Renal pelvis (tissue), 12 donors: ENCODE measurements at places on chromosomes 5 and 9. TPM values are rescaled to one million over a fixed set of nuclear protein-coding genes. Genes with fewer than 3 reads are reported as not detected.

- DNase-seq, result peak; percentile 74
These were observed at the start of gene GCNT1 for GRCh38 chr9:76458903-76459693. GCNT1 (plus strand) TSS chr9:76459182; CDS start chr9:76502382, 43,200 bp downstream.

GRCh38 chr9:105647595-105648349, 14.5 kb upstream of the TAL2 start:
- DNase-seq, result no peak

GRCh38 chr9:98185611-98186171, 6.7 kb downstream of the CORO2A start:
- no peak for DNase-seq

GRCh38 chr9:87676976-87677775, 48.7 kb upstream of the CTSL start:
- no peak for DNase-seq

Gene KCNMB1
- 2.1 TPM for polyA plus RNA-seq

DNA sequence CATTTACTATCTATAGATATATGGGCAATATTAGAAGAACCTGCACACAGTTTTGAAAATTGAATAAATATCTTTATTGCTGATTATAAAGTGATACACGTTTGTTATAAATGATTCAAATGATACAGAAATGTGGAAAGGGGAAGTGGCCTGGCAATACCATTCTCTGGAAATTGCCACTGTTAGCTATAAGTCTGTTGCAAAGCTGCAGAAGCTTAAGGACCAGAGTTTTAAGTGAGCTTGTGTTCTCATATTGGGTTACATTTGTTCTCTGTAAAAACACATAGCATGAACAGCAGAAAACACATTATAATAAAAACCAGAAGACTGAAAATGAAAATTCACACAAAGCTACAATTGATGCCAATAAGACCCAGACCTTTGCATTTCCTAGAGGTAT, 59.6 kb downstream of the RASGRF2 start:
- no peak for DNase-seq

- DNase-seq, result no peak
These were observed 209.0 kb upstream of the IRX1 start for GRCh38 chr5:3386637-3387036.

GRCh38 chr5:132052520-132052919, 7.9 kb upstream of the IL3 start:
- no peak for DNase-seq

Gene PLPP7
- polyA plus RNA-seq, result 2.4 TPM

DNA sequence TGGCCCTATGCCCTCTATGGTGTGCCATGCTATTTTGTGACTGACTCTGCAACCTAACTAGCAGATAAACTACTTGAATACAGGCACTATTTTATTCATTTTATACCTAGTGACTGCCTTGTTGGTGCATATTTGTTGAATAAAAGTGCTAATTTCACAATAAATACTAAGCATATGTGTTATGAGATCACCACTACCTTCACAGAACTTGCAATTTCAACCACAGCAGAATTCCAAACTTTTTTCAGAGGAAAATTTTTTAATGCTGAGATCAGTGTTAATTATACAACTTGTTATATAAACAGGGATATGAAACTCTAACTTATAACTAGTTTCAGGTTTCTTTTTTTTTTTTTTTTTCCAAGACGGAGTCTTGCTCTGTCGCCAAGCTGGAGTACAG, 94.8 kb downstream of the NR3C1 start:
- DNase-seq, result no peak

Gene ADGRD2
- polyA plus RNA-seq, result 0.19 TPM

- DNase-seq, result no peak
These were observed 28.8 kb downstream of the FAM163B start for GRCh38 chr9:133580419-133580738.

DNA sequence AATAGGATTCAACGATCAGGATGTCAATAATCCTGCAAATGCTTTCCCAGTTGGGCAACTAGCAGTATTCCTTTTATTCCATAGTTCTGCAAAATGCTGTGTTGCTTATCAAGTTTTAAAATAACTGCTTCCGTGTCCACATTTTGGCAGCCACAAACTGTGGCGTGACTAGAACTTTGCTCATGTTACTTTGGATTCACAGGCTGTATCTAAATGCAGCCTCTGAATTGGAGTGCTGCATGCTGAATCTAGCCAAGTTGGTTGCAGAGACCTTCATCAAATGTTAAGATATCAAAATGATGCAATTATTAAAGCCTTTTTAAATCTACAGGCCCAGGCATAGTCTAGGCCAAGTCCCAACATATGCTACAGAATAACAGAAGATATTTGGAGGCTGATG, 249.2 kb downstream of the NR2F1-AS1 start:
- no peak for DNase-seq

GRCh38 chr5:142845954-142846398, 75.8 kb downstream of the ARHGAP26 start:
- DNase-seq, result no peak

Gene TRIO
- 115 TPM for polyA plus RNA-seq

- no peak for DNase-seq
These were observed 59.0 kb downstream of the TLE4 start for GRCh38 chr9:79630521-79631403.

DNA sequence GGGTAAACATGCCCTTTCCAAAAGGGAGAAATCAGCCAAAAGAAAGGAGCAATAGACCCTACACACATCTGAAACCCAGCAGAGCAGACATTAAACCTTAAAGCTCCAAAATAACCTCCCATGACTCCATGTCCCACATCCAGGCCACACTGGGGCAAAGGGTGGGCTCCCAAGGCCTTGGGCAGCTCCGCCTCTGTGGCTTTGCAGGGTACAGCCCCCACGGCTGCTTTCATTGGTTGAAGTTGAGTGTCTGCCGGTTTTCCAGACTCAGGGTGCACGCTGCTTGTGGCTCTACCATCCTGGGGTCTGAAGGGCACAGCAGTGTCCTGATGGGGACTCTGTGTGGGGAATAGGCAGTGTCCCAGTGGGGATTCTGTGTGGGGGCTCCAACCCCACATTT, 146.5 kb downstream of the ZDHHC21 start:
- no peak for DNase-seq

Gene OCLN
- polyA plus RNA-seq, result 29.5 TPM

- DNase-seq, result no peak
These were observed 18.8 kb downstream of the MAP1B start for GRCh38 chr5:72125941-72126620.

- DNase-seq, result no peak
These were observed 65.6 kb upstream of the MAP1B start for GRCh38 chr5:72041654-72042053.

Gene FUT7
- not detected for polyA plus RNA-seq

- no peak for DNase-seq
These were observed 153.7 kb upstream of the ADCY2 start for GRCh38 chr5:7242118-7242710.

DNA sequence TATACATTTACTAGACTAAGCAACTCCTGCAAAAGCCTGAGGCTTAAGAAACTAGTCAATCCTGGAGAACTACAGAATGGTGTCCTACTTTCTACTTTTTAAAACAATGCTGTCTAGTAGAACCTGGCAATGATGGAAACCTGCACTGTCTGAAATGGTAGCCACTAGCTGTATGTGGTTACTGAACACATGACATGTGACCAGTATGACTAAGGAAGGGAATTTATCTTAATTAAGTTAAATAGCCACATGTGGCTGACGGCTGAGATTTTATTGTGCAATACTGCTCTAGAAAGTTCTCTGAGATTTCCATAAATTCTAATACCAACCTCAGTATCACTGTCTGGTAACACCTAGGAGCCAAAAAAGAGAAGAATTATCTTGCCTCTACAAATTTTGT, 44.9 kb upstream of the RAPGEF6 start:
- DNase-seq, result no peak

- DNase-seq, result no peak
These were observed 224.4 kb downstream of the EBF1 start for GRCh38 chr5:158875272-158875679.

Gene SEPTIN8
- polyA plus RNA-seq, result 84.1 TPM

DNA sequence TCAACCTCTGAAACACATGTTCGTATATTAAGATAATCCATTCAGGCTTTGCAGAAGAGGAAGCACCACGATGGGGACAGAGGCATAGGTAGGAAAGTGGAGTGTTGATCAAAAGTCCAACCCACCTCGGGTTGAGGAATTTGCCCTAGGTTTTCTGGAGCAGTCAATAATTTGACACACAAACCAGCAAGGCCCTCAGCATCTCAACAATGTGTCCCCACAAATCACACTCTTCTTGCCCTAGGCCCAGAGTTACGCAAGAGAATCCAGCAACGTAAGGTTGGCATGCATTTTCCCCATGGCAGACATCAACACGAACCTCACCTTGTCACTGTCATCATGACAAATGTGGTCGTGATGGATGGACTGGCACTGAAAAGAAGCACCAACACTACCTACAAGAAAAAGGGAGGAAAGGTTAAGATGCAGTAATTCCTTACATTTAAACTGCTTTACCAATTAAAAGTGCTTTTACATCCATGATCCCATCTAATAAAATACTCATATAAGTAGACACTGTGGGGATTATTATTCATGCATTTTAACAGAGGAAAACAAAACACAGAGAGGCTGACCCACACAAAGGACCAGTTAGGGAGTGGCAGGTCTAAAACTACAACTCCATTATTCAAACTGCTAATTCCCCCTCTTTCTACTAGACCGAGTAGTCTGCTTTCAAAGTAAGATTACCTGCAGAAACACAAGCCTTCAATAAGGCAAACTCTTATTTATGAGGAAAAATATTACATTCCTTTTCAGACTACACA, 24.4 kb upstream of the RNF38 start:
- no peak for DNase-seq

Gene ZNF608
- polyA plus RNA-seq, result 71.9 TPM

Gene POU4F3
- not detected for polyA plus RNA-seq

- no peak for DNase-seq
These were observed 38.0 kb downstream of the HABP4 start for GRCh38 chr9:96487949-96488348.

- no peak for DNase-seq
These were observed 181.3 kb downstream of the ESM1 start for GRCh38 chr5:54804086-54804485.

GRCh38 chr5:63439537-63439936, 522.7 kb downstream of the HTR1A start:
- no peak for DNase-seq

Gene TTC16
- polyA plus RNA-seq, result 0.20 TPM

Gene TLX3
- polyA plus RNA-seq, result not detected

Gene EPB41L4A
- polyA plus RNA-seq, result 32.4 TPM

Gene PRXL2C
- polyA plus RNA-seq, result 4.7 TPM

DNA sequence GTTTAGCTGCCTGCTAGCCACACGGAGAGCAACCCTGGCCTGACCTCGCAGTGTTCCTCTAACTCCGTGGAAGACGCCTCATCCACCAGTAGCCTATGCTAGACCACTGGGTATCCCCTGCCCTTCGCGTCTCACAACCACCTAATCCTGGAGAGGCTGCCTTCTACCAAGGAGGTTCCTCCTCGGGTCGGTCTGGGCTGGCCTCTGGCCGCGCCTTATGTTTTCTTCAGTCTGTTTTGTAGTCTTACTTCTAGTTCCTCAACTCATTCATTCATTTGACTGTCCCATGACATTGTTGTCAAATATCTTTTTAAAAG, 1.6 kb upstream of the TPM2 start:
- no peak for DNase-seq

Gene PCDHGC4
- 3.8 TPM for polyA plus RNA-seq

- DNase-seq, result no peak
These were observed 71.0 kb upstream of the HMHB1 start for GRCh38 chr5:143740956-143741355.

Gene EMB
- polyA plus RNA-seq, result 3.3 TPM

GRCh38 chr5:26329562-26330189, 708.7 kb downstream of the CDH9 start:
- peak; percentile 8 for DNase-seq

Gene PCDHA1
- polyA plus RNA-seq, result not detected

DNA sequence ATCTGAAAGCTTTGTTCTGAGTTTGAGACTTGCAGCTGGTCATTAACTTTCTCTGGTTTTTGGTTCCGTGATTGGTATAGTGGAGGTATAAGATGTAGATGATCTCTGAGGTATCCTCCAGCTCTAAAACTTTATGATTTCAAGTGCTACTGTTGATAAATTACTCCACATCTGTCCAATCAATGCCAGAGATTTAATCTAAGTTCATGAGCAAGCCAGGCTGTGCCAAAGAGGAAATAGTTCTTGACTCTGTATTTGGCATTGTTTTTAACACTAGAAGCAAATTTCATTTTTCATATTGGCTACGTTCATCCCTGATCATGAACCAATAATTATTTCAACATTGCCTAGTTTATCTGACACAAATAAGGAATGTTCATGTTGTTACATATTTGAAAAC, 28.5 kb upstream of the CHD1 start:
- no peak for DNase-seq

- no peak for DNase-seq
These were observed 34.8 kb upstream of the IFNK start for GRCh38 chr9:27489087-27489876.

Gene ANKDD1B
- 10.3 TPM for polyA plus RNA-seq

GRCh38 chr5:131386779-131387178, 122.9 kb downstream of the CDC42SE2 start:
- DNase-seq, result peak; percentile 91

GRCh38 chr5:131541762-131542161, 93.3 kb downstream of the RAPGEF6 start:
- no peak for DNase-seq
